IPS DF 6.9 (cell line): ENCODE measurements at places on chromosomes 3 and 15.

DNA sequence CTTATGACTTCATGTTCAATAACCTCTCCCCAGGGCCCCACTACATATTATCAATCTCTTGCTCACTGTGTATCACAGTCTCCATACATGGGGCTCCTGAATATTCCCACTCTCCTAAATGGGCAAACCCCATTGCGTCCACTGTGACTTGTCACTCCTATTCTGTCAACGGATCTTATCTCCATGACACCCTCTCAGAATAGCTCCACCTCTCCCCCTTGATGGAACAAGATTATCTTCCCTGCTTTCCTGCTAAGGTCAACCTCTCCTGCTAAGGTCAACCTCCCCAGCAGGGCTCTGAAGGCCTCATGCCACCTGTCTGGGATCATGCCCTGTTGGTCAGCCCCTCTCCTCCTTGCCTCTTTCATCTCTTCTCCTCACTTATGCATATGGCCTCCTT, 1.8 kb downstream of the CLDN18 start:
- no peak for DNase-seq

GRCh38 chr3:102156426-102156825, 278.4 kb upstream of the ZPLD1 start:
- no peak for DNase-seq

DNA sequence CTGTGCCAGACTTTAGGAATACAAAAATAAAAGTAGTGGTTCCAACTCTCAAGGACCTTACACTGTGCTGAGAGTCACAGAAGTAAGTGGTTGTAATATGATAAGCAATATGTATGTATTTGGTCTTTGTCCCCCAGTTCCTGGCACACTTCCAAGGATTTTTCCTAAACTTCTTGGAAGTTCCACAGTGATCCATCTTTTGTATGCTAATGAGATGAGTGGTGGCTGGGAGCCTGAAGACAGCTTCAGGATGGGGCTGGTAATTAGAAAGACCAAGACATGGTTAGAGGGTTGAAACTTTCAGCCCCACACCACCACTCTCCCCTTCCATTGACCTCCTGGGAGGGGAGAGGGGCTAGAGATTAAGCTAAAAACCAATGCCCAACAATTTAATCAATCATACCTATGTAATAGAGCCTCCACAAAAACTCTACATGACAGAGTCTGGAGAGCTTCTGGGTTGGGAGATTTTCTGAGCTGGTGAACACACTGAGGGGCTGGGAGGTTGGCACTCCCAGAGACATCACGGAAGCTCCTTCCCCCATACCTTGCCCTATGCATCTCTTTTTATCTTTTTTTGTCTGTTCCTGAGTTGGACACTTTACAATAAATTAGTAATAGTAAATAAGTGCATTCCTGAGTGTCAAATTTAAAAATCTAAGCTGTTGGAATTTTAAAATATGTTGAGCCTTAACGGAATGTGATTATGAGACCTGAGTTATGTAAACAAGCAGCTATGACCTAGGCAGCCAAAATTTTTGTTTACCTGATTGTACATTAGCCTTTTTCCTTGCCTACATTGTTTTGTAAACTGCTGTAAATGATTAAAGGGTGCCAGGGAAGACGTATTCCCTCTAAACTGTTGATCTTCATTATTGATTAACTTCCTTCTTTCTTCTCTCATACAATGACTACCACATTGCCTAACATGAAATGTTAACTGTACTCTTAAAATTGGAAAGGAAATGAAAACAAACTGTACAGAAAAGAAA, 24.3 kb downstream of the CD200R1L start:
- no peak for DNase-seq

- DNase-seq, result no peak
These were observed 111.5 kb upstream of the PPP2R3A start for GRCh38 chr3:135853981-135854380.

DNA sequence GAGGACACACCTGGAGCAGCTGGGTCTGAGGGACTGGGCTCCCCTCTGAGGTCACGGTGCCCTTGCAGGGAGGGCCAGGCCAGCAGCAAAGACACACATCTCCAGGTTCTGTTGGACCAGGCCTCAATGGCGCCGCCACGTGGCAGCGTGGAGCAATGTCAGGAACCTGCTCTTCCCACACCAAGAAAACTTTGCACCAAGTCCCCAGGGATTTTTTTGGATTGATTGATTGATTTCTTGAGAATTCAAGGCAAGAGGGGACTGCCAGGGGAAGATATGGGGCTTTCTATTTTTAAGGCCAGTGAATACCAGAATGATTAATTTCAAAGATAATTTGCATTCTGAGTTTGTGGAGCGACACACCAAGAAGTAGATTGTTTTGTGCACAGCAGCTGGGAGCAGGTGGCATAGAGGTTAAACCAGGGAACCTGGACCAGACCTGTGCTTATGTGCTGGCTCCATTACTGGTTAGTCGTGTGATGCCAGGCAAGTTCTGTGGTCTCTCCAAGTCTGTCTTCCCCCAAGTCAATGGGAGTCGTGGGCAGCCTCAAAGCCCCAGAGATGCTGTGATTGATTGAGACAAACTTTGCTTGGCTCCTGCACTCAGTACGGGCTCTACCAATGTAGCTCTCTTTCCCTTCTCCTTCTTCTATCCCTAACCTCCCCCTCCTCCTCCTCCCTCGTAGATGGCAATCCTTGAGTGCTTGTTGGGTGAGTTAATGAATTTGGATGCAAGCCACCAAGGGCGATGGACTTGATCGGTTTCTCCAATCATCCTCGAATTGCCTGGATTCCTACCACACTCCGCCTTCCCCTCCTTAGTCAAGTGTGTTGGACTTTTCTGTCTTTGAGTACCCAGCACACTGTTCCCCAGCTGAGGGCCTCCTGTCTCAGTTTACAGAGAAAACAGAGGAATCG, 96.2 kb upstream of the TRPM1 start:
- no peak for DNase-seq
